ENCODE measurements at places on chromosomes 2 and 18.

DNA sequence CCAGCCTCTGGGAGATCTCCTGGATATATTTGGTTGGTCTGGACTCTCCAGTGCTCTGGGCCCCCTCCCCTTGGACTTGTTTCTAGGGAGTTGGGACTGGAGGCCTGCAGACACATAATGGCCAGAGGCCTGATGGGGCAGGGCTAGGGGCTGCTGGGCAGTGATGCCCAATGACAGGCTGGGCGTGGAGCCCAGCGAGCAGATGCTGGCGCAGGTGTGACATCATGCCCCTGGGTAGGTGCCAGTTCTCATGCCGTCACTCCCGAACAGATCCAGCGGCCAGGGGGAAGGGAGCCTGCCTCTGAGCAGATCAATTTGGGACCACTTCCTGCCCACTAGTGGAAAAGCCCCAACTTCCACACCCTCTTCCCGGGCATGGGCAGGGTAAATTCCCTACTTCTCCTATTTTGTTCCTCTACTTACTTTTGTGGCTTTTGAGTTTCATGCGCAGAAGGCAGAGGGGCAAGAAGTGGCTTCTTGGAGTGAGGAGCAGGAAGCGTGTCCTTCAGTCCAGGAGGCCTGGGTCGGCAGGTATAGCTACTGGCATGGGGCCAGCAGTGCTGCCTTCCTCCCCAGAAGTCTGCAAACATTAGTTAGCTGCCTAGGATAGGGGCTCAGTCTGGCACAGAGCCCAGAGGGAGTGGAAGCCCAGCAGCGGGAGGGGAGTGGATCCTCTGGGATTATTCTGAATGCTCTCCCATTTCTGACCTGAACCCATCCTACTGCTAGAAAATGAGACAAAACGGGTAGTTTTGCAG is 6.1 kb downstream of the MPV17 start:
- peak; percentile 89 for DNase-seq

- DNase-seq: no peak
Observed at GRCh38 chr2:179461420-179461819, 196.8 kb upstream of the SESTD1 start.

GRCh38 chr2:85653996-85654395 is 14.0 kb downstream of the SFTPB start:
- no peak for DNase-seq

- peak; percentile 24 for DNase-seq
Observed at GRCh38 chr18:3211236-3211992, 8.4 kb downstream of the MYOM1 start.

DNA sequence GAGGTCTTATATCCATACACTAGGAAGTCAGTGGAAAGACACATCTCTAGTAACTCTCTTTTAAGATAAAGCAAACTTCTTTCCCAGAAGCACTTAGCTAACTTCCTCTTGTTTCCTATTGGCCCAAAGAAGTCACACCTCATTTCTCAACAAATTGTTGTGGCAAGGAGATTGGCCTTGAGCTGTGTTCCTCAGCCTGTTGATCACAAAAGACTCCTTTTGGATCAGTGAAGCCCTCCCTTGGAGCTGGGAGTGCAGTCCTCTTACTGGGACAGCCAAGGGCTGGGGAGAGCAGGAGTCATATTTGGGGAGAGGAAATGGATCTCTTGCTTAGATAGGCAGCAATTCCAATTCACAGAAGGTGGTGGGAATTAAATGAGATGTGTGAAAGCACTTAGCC is 51.2 kb upstream of the DAPL1 start:
- no peak for DNase-seq

GRCh38 chr18:75280427-75281280 is 70.1 kb downstream of the TSHZ1 start:
- DNase-seq: no peak

GRCh38 chr2:69111076-69111475 is 98.1 kb downstream of the ANTXR1 start:
- DNase-seq: no peak

DNA sequence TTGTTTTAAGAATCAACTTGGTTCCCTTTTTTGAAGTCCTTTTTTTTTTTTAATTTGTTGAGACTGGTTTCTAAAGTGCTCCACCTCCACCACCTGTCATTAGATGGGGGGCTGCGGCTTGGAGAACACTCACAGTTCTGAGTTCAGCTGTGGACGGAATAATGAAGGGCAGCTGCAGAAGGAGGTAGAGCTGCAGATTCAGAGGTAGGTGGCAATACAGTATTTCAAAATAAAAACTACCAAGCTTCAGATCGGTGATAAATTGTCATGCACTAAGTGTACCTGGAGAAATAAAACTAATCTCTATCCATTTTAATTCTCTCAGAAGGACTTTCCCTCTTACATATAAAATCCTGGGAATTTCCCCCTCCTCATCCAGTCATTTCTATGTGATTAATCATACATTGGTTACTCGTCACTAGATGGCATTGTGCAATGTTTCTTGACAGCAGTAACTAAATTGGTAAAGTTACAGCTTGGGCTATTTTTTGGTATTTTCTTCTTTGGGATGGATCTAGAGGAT is 81.1 kb upstream of the SLC39A10 start:
- no peak for DNase-seq

- DNase-seq: peak; percentile 18
Observed at GRCh38 chr2:50514901-50515300, 517.0 kb downstream of the NRXN1 start.

DNA sequence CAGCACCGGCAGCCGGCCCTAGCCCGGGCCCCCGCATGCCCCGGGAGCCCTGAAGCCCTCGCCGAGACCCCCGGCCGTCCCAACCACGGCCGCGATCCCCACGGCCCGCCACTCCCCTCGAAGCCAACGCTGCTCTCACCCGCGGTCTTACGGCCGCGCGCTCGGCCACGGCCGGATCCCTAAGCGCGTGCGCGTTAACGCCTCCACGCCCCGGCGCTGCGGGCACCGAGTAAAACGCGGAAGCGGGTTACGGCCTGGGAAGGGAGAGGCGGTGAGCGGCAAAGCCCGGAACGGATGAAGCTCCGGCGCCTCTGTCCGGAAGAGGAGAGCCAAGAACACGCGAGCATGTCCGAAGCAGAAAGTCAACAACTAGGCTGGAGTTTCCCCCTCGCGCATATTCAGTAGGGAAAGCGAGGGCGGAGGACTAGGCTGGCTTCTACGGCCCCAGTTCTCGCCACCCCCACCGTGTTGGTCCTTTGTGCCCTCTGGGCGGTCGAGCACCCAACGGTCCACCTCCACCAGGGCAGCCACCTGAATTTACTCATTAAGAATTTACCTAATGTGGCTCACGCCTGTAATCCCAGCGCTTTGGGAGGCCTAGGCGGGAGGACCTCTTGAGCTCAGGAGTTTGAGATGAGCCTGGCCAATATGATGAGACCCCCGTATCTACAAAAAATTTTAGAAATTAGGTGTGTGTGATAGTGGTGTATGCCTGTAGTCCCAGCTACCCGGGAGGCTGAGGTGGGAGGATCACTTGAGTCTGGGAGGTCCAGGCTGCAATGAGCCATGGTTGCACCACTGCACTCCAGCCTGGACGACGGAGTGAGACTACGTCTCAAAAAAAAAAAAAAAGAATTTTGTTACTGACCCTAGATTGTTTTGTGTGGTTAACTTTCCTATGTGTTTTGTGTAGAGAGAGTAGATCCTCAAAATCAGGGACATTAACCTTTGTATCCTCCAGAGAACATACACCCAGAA is at the start of gene KANSL3:
Gene KANSL3, minus strand, starts transcription at position 169 of the 978 bp plus-strand sequence. CDS start 1,177 bp downstream, outside the sequence.
- peak; percentile 86 for DNase-seq

- no peak for DNase-seq
Observed at GRCh38 chr2:232959139-232959538, 53.9 kb downstream of the NGEF start.

DNA sequence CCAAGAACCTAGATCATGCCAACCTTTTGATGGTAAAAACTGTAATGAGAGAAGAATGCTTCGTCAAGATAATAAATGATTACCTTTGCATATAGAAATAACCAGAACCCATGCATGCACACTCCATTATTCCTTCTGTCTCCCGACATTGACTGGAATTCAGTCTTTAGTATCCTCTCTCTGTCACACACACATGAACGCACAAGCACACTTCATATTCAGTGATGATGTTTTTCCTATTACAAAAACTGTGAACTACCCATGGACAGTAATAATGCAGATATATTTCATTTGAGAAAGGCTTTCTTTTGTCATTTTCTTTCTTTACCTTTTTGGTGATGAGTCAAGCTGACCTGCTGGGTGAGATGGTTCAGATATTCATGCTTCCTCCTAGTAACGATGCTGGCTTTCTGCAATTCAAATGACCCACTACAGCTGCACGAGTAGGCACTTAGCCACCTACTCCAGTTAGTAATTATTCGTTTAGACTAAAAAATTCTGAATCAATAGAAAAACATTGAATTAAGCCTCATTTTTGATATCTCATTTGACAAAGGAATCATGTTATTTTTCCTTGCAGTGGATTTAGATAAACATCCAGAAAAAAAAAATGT is 382.2 kb downstream of the TGIF1 start:
- no peak for DNase-seq

DNA sequence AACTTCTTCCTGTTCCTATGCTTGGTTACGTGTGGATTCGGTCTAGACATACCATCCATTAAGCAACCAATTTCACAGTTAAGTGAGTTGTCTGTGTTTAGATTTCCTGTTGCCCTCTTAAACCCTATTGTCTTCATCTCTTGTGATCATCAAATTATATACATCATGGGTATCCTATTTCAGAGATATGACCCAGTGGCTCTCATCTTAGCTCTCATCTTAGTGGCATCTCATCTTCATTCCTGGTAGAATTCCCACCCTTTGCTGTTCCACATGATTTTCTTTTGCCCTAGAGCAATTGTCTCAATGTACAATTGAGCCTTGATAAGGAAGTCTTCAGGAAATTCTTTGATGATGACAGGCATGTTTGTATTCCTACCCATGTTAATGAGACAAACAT is 29.4 kb upstream of the FN1 start:
- no peak for DNase-seq

DNA sequence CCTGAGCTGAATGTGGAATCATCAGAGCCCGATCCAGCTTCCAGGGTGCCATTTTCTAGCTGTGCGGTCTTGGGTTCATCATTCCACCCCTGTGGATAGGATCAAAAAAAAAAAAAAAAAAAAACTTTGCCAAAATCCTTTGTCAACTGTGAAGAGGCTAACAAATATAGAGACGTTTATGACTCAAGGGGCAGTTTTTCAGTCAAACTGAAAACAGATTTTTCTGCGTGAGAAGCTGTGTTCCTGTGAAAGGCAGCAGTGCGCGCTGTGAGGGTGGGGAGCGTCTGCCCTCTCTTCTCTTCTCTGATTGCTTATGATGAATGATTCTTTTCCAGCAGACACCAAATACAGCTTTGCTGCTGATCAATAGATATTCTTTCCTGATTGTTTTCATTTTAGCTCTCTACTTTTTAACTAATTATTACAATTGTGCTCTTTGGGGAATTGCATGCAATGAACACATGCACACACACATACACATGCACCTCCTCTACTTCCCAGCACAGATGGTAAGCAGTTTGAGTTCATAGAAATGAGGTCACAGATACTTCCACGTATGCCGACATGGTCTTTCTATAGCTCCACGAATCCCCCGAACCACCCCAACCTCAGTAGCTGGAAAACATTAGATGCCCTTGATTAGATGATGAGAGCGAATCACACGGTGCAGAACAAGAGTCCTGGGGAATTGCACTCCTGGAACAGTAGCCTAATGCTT is 175.4 kb downstream of the NRP2 start:
- no peak for DNase-seq

DNA sequence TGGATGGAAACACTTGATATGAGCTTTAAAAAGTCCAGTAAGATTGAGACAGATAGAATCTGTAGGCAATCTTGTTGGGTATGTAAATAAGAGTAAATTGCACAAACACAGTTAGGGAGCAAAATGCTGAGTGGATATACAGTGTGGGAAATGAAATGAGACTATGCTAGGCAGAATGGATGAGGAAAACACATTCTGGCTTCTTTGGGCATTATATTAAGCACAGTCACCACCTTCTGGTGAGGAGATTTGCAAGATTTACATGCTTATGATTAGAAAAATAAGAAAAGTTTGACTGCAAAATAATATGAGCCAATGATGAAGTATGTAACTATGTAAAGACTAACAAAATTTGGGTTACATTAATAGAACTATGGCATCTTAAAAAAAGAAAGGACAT is 2165.0 kb upstream of the CELF4 start:
- no peak for DNase-seq

DNA sequence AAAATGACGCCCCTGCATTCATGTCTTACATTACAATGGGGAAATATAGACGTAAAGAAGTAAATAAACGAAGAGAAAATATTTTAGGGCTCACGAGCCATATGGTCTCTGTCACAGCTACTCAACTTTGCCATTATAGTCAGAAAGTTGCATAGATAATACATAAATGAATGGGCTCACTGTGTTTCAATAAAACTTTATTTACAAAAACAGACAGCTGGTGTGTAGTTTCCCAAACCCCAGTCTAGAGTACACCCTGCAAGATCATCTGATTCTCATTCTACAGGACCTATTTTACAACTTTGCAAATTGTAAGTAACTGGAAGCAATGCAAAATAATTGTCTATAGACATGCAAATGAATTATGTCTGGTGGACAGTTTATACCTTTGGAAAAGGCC is 57.5 kb downstream of the NOL10 start:
- DNase-seq: no peak

GRCh38 chr2:113281910-113282746 is 3.4 kb upstream of the PAX8 start:
- no peak for DNase-seq

- peak; percentile 34 for DNase-seq
Observed at GRCh38 chr18:73895701-73896100, 251.9 kb downstream of the FBXO15 start.

DNA sequence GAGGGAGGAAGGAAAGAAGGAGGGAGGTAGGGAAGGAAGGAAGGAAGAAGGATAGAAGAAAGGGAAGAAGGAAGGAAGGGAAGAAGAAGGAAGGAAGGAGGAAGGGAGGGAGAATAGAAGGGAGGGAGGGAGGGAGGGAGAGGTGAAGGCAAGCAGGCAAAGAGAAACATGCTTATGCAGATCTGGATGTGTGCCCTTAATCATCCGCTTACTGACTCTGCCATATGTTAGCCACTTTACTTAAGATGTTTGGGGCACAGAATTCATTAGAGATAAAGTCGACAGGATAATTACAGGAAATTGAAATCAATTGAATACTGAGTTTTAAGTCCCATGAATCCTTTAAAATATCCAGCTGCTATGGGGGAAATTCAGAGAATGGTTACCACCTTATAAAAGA is 334.2 kb downstream of the GRB14 start:
- DNase-seq: no peak

GRCh38 chr2:2705871-2706270 is 374.8 kb upstream of the MYT1L start:
- no peak for DNase-seq

DNA sequence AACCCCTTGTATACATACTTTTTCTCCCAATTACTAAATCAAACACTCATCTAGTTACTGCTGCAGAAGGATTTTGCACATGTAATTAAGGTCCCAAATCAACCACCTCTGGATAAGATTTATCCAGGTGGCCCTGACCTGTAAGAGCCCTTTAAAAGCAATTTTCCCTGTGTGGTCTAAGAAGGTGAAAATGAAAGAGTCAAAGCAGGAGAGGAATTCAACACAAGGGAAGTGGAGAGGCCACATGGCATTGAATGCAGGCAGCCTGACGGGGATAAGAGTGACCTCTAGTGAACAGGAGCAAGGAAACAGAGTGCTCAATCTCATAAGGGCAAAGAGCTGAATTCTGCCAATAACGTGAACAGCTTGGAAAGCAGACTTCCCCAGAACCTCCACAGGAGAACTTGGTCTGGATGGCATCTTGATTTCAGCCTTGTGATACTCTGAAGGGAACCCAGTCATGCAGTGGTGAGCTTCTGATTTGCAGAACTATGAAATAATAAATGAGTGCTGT is 27.2 kb downstream of the PPP3R1 start:
- DNase-seq: peak; percentile 6

GRCh38 chr2:119760237-119760955 is 674 bp downstream of the PTPN4 start:
- no peak for DNase-seq

GRCh38 chr2:221097949-221098348 is 474.2 kb downstream of the EPHA4 start:
- no peak for DNase-seq

Data from COR-L47 (cell line).